Suprapubic skin (tissue), 4 donors: ENCODE measurements at places on chromosomes 1 and 21.

- DNase-seq: no peak
Measured at GRCh38 chr1:15008783-15009729, 144.5 kb upstream of the TMEM51 start.

GRCh38 chr1:47751996-47752451 lies 245.2 kb downstream of the TRABD2B start:
- peak; percentile 74 for DNase-seq

DNA sequence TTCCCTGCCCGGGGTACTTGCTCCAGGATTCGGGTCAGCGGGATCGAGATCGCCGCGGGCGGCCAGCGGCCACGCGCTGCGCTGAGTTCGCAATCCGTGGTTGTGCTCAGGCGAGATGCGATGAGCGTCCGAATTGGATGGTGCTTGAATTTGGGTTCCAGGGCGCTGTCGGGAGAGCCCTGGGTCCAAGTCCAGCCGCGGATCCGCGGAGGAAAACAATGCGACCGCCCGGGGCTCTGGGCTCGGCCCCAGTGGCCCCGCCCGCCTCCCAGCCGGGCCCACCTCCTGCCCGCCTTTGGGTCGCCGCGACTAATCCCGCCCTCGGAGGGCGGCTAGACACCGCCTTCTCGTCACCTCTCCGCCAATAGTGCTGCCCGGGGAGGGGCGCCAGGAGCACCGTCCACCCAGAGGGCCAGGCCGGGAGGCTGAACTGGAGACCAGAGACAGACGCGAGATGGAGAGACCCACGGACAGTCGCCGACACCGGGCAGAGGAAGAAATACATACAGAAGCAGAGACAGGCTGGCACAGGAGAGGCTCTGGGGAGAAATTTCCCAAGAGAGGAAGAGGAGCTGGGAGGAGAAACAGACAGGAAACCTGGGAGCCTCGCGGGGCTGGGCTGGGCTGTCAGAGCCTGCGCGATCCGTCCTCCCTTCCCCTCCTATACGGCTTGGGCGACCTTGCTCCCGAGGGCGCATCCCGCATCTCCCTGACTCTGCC lies at the start of gene SEMA6C:
Gene SEMA6C (minus strand): TSS at position 220 of the 720 bp plus-strand sequence. CDS start 4,010 bp downstream, outside the sequence.
- peak; percentile 96 for DNase-seq

GRCh38 chr1:200037904-200038303 lies 10.4 kb downstream of the NR5A2 start:
- no peak for DNase-seq

- peak; percentile 80 for DNase-seq
Measured at GRCh38 chr1:112674440-112674985, at the start of gene MOV10. Gene MOV10 (plus strand): TSS chr1:112674659. CDS start chr1:112674913, 254 bp downstream.

DNA sequence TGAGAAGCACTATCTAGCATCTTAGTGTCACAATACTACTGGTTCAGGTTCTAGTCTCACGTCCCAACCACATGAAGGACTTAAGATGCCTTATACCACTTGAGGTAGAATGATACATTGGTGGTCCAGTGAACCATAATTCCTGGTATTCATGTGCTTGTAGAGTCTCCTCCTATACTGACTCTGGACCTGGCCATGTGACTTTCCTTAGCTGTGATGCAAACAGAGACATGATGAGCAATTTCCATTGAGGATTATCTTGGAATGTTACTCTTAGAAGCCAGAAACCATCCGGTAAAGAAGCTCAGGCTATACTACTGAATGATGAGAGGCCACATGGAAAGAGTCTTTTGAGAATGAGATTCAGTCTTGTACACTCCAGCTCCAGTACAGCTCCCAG lies 105.7 kb downstream of the NME7 start:
- DNase-seq: no peak

DNA sequence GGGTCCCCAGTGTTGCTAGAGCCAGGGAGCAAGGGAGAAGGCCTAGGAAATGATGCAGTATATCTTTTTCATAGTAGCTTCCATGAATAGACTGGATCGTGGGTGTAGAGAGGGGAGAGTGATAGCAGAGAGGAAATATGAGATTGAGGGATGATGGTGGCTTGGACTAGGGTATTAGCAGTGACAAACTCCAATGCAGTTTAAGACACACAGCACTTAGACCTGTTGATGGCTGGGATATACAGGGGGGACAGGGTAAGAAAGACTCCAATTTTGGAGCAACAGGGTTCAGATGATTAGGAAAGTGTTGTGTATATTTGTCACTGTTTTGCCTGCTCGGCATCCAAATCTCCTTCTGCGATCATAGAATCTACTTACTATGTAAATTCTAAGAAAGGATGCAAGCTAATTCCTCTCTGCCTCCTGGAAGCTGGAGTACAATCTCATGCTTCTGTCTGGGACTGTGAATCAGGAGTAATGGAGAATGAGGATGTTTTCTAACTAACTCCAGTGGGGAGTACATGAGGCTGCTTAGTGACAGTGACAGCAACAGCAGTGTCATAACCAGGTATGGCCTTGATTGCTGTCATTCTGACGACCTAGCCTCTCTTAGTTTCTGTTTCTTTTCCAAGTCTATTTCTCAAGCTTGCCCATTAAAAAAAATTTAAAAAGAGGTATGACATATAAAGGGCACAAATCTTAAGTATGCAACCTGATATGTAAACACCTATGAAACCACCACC lies 47.5 kb downstream of the SYDE2 start:
- no peak for DNase-seq

DNA sequence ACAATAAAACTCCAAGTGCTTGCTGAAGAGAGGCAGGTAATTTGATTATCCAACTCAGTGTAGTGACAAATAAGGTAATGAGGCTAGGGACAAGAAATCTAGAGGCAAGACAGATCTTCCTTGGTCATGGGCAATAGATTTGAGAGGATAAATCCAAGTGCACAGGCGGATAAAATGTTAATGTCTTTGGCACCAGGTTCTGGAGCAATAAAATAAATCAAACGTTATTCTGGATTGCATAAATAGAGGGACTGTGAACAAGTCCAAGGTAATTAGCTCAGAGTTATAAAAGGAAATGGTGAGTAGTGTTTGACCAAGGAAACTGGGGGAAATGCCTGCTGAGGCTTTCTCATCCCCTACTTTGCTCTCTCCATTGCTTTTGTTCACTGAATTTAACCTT lies 329.3 kb upstream of the PROX1 start:
- DNase-seq: no peak

DNA sequence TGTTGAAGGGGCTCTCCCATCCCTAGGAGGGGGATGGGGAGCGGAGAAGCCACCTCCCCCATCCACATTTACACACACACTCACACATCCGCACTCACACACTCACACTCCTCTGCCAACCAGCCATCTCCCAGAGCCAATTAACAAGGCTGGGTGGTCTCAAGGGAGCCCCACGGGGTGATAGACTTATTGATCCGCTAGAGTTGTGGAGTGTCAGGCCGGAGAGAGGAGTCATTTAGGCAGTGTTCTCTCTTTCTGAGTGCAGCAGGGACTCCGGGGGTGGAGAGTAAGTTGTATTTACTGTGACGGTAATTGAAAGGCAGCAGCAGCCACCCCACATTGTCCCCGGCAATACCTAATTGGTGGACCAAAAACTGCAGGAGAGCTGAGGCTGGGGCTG lies 61.6 kb downstream of the KLHDC7A start:
- DNase-seq: no peak

GRCh38 chr21:28579986-28580550 lies 412.6 kb downstream of the LTN1 start:
- DNase-seq: no peak

DNA sequence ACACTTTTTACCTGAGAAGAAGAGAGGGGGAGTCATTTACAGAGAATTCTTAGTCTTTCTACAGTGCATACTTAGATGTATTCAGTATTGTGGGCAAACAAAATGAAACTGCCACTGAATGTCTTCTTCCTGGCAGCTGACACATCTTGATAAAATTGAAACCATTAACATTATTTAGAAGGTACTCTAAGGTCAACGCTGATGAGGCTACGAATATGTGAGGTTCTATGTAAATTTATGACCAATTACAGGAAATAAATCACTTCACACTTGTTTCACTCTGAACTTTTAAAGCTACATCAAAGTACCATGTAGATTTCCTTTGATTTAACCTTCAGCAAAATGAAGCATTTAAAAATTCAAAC lies 51.3 kb upstream of the GFI1 start:
- DNase-seq: no peak

DNA sequence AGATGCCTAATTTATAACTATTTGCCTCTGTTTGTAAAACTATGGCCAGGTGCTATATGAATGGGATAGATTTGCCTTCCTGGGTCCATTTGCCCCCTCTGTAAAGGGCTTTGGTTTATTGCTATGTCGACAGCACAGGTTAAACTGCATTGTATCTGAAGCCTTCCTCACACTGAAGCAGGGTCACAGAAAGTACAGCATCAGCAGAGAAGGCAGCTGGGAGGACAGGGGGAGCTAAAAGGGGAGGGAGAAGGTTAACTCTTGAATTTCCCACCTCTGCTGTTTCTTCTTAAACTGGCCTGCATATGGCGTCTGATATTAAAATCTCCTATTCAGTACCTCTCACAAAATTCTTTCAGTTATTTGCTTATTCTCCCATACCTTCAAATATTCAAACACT lies 297.4 kb downstream of the TM2D1 start:
- DNase-seq: no peak

DNA sequence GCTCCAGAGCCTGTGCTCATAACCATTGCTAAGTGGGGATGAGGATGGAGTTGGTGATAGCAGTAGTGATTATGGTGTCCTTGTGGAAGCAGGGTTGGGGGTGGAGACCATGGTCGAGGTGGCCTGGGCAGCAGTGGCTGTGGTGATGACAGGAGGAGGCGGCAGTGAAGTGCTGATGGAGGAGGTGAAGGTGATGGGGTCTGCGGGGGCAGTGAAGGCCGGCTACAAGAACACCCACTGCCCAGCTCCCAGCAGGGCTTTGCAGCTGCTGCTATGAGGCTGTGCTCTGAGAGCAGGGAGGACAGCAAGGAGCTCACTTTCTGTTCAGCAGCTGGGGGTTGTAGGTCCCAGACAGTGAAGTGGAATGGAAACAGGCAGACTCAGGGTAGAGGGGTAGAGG lies 15.6 kb upstream of the DMBX1 start:
- no peak for DNase-seq

DNA sequence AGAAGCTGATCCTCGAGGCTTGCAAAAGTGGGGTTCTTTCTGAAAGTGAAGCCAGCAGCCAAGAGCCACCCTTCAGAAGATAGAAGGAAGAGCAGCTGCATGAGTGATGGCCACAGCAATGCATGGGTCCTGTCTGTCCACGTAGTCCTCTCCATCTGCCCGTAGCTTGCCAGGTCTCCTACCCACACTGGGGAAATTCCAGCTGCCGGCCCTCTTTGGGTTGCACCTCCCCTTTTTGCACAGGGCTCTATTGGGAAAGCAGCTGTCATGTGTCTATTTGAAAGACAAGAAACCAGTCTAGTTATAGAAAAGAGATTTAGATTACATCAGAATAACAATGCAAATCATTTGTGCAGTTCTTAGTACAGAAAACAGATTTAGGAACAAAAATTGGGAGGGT lies 204.4 kb downstream of the GIPC2 start:
- DNase-seq: no peak

GRCh38 chr1:234144901-234145300 lies 228.4 kb upstream of the COA6 start:
- no peak for DNase-seq

DNA sequence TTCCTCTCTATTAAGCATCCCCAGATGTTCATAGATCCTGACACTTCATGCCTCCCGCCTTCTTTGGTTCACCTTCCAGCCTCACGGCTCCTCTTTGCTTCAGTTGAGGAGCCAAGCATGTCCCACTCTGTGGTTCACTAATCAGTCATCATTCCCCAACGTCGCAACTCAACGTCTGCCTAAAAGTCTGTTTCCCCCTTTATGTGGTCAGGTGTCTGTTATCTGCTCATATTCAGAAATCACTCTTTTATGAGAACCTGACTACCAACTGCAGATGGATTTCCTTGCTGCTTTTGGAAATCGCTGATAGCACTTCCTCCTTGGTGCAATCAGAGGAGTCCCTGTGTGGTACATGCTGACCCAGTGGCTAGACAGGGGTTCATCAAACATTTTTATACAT lies 94.1 kb upstream of the VANGL1 start:
- no peak for DNase-seq

- DNase-seq: no peak
Measured at GRCh38 chr1:61259379-61260148, 177.2 kb downstream of the NFIA start.

DNA sequence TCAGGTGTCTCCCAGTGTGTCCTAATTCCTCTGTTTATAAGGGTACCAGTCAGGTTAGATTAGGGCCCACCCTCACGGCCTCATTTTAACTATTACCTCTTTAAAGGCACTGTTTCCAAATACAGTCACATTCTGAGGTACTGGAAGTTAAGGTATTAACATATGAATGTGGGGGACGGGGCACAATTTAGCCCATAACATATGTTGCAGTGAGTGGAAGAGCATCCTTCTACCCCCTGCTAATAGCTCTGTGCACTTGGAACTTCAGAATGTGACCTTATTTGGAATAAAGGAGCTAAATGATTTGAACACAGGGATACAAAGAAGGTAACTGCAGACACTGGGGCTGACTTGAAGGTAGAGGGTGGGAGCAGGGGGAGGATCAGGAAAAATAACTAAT lies 67.3 kb upstream of the ADGRL2 start:
- no peak for DNase-seq

- no peak for DNase-seq
Measured at GRCh38 chr1:218933513-218933912, 240.2 kb upstream of the LYPLAL1 start.

GRCh38 chr1:94988356-94988755 lies 61.4 kb upstream of the CNN3 start:
- no peak for DNase-seq

GRCh38 chr1:204931313-204931712 lies 60.7 kb downstream of the NFASC start:
- DNase-seq: no peak
